Renal cortical epithelial cell (primary cell): ENCODE measurements at places on chromosomes 1 and 21.
A peak's percentile ranks its signal among the peaks of the same experiment; 100 is the strongest.

- DNase-seq: no peak
Measured at GRCh38 chr1:5110508-5110907, 456.1 kb downstream of the AJAP1 start.

DNA sequence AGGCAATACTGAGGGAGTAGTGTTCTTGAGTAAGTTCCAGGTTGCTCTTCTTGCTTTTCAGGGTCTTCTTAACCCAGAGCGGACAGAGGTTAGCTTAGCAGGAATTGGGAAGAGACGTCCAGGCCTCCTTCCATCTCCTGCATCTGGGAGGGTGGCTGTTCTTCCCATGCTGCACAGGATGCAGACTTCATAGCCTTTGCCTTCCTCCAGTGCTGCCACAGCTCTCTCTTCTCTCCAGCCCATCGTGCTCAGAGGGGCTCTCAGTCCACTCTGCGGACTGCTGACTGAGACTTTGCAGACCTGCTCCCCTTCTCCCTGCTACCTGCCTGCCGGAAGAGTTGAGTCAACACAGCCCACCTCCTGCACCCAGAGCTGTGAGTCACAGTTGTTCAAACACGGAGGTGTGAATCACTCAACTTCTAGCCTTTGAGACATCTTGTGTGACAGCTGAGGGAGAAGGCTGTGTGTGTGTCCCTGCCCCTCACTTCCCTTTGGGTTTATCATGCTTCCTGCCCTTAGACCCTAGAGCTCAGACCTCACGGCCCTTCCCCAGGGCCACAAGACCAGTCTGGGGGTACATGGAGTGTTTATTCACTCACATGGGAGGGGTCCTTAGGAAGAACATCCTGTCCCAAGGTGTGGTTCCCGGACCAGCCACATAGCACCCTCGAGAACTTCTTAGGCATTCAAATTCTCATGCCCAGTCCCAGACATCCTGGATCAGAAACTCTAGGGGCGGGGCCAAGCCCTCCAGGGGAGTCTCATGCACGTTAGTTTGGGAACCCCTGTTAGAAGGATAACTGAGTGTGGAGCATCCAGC lies 158.3 kb upstream of the CACNA1E start:
- DNase-seq: peak; percentile 61

GRCh38 chr1:94602316-94602715 lies 60.8 kb upstream of the F3 start:
- DNase-seq: peak; percentile 69

GRCh38 chr1:70504176-70504820 lies 93.2 kb downstream of the CTH start:
- DNase-seq: peak; percentile 75

DNA sequence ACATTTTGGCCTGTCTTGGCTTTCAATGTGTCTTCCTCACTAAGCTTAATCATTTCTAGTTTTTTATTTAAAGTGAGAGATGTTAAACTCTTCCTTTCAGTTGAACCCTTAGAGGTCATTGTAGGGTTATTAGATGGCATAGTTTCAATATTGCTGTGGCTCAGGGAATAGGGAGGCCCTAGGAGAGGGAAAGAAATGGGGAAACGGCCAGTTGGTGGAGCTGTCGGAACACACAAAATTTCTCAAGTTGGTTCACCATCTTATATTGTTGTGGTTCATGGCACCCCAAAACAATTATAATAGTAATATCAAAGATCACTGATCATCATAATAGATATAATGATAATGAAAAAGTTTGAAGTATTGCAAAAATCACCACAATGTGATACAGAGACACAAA lies 31.4 kb upstream of the KAZN start:
- DNase-seq: no peak

DNA sequence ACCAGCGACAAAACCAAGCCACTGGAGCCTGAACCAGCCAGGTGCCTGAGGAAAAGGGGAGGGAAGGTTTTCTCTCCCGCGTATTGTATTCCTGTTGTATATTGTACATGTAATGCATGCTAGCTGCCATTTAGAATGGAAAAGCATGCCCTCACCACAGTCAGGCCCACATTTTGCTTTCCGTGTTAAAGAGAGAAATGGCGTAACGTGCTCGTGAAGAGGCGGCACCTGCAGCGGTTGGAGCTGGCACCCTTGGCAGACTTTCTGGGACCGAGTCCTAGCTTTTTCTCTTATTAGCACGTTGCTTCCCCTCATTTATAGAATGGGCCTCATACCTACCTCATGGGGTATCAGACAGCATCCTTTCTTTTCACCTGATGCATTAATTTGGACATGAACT lies 135.3 kb upstream of the IRF2BP2 start:
- DNase-seq: no peak

DNA sequence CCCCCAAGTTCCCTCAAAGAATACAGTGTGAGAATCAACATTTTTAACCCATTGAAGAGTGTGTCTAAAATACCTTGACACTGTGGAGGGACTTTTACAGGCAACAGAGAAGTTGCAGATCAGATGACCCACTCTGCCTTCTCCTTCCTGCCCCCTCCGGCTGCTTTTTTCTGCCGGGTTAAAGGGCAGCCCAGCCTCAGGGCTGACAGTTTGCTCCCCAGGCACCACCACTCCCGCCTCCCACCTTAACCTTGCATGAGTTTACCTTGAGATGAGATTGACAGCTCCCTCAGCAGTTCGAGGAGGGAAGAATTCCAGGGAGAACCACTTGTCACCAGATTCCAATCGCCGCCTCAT lies 3.2 kb downstream of the MTHFR start:
- DNase-seq: no peak

GRCh38 chr1:12528021-12528852 lies 89.8 kb downstream of the DHRS3 start:
- DNase-seq: peak; percentile 81

DNA sequence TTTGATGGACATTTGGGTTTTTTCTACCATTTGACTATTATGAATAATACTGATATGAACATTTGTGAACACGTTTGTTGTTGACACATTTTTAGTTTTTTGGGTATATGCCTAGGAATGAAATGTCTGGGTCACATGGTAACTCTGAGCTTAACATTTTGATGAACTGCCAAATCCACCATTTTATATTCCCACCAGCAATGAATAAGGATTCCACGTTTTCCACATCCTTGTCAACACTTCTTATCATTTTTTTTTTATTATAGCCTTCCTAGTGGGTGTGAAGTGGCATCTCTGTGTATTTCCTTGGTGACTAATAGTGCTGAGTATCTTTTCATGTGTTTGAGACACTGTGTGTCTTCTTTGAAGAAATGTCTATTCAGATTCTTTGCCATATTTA lies 67.6 kb downstream of the RASAL2 start:
- DNase-seq: no peak
